Suprapubic skin (tissue), 4 donors: ENCODE measurements at places on chromosomes 12 and 14.

DNA sequence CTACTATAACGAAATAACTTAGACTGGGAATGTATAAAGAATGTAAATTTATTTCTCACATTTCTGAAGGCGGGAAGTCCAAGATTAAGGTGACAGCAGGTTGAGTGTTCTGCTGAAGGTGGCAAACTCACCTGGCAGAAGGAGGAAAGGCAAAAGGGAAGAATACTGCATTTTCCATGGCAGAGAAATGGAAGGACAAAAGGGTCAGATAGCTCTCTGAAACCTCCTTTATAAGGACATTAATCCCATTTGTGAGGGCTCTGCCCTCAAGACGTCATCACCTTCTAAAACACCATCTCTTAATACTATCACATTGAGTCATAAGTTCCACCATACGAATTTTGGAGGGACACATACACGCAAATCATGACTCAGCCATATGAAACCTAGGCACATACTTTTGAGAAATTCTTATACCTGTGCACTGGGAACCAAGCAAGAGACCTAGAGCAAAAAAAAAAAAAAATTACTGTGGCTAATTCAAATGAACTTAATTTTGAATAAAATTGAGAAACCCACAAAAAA is 1669.3 kb upstream of the FLRT2 start:
- no peak for DNase-seq

DNA sequence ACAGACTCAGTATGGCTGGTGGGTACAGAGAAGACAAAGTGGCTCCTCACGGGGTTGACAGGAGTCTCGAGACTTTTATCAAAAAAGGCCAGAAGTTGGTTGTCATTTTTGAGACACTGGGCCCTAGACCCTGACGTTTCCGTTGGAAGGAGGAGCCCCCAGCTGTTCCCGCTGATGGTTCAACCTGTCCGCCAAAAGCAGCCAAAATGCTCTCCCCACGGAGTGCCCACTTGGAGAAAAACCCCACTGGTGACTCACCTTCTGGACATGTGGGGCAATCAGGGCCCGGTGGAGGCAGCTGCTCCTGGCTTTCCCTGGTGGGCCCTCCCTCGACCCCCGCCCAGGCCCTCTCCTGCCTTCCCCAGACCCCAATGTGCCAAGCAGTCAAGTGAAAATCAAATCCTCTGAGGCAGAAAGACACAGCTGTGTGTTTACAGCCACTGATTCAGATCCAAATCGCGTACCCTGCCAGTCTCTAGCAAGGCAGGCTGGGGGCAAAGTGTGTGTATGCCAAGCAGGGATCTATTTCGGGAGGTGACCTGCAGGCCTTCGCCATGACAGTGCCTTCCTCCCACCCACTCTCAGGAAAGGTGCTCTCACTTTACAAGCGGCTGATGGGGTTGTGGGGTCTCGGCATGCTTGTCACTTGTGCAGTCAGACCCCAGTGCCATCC is 347.4 kb downstream of the DPF3 start:
- DNase-seq = no peak

DNA sequence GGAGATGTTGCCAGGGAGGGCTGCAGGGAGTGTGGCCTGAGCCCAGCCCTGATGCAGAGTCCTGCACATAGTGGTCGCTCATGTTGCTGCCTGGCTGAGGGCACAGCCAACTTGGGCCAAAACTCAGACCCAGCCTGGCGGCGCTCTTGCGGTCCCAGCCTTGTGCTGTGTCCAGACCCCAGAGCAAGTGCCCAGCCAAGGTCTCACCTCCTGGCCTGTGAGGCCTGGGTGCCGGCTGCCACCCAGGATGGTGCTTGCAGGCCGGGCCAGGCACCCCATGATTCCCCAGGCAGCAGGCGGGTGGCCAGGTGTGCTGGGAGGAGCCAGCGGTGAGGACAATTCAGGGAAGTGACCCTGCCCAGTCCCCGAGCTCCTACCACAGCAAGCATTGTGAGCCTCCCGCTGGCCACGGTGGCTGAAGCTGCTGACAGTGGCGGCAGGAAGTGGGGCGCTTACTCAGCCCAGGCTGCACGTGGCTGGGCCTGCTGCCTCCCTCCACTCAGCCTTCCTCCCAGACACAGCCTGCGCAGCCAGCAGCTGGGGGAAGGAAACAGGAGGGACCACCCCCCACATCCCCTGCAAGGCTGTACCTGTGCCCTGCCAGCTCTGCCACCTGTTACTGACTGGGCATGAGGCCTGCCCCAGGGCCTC is 17.7 kb upstream of the PGF start:
- no peak for DNase-seq

- DNase-seq = peak; percentile 48
Measured at GRCh38 chr14:101077481-101078074, 174.1 kb upstream of the RTL1 start.

DNA sequence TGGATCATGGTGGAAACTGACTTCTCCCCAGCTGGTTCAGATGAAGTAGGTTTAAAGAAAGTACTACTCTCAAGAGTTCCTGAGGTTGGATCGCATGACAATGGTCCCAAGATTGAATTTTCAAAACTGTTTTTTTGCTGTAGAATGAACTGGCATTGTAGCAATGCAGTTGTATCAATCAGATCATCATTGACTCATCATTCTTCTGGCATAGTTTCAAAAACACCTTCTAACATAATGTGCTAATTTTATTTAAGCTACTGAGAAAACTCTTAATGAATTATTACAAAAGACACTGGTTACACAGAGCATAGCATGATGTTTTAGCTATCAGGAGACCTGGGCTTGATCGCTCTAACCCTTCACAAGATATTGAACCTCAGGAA is 384.5 kb upstream of the DCN start:
- DNase-seq = no peak

DNA sequence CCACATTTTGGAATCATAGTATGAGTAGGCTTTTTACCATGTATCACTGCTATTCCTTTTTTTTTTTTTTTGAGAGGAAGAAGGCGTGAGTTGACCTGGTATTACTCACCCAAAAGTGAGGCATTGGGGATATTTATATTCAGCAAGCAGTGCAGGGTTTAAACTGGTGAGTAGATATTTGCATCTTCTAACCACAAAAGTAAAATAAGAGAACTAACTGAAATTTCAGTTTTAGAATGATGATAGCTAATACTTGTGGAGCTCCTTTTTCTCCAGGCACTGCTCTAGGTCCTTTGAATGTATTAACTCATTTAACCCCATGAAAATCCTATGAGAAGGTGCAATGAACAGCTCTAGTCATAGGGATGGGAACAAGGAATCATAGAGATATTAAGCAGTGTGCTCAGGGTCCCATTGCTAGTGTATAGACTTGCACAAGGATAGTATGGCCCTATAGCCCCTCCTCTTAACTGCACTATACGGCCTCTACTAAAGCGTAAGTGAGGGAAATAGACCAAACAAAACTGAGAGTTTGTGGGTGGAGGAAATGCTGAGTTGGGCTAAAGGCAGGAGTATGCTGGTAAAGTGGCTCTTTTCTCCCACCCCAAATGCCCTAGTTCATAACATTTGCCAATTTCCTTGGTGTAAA is 104.3 kb upstream of the MAX start:
- DNase-seq = no peak

DNA sequence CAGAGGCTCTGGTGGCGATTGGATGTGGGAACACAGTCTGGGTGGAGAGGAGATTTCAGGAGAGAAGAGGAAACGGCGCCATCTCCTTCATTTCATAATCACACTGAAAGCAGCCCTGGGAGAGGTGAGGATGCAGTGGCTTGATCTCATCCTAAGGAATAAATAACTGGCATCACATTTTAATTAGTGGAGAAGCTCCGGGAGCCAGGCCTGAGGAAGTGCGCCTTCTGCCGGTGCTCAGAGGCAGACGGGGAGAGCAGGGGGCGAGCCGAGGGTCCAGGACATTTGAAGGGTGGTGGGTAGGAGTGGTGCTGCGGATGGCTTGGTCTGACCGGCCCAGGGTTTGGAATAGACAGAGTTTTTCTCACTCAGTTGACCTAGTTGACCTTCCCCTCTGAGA is 265.0 kb downstream of the CACNA1C start:
- DNase-seq = no peak
